Fibroblast of skin of scalp (primary cell): ENCODE measurements at places on chromosomes 4 and X.

DNA sequence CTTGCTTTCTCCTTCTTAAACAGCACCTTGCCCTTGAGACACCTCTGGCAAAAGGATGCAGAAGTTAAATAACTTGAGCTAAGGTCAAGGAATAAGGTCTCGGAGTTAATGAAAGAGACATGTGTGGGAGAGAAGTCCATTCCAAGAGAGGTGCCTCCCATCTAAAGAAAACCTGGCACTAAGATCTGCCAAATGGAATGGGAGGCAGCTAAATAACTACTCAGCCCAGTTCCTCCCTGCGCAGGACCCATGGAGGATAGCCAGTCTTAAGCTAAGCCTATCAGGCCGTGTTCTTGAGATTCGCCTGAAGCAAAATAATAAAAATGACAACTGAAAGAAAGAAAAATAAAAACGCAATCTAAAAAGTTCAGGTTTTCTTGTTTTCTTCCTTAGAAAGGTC, 20.7 kb upstream of the ELF4 start:
- DNase-seq = no peak

GRCh38 chrX:44898411-44899221, 25.6 kb downstream of the KDM6A start:
- no peak for DNase-seq

DNA sequence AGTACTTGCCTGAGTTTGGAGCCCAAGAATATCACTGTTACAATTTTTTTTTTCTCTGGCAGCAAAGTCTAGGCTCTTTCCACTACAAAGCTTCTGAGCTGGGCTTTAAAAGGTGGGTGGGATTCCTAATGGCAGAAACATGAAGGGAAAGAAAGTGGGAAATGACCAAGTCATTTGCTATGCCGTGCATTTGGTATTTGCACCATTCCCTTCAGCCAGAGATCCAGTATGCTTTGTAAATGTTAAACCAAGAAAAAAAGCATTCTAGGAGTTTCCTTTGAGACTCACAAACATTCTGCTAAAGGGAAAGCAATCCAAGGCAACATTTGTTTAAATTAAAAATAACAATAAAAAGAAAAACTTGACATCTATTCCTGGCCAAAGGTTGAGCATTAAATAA, 451.2 kb downstream of the RAB28 start:
- DNase-seq = no peak

GRCh38 chrX:46308110-46308509, 237.1 kb downstream of the ZNF674 start:
- no peak for DNase-seq

- no peak for DNase-seq
Measured at GRCh38 chrX:66046612-66047235, 6.8 kb upstream of the VSIG4 start.

DNA sequence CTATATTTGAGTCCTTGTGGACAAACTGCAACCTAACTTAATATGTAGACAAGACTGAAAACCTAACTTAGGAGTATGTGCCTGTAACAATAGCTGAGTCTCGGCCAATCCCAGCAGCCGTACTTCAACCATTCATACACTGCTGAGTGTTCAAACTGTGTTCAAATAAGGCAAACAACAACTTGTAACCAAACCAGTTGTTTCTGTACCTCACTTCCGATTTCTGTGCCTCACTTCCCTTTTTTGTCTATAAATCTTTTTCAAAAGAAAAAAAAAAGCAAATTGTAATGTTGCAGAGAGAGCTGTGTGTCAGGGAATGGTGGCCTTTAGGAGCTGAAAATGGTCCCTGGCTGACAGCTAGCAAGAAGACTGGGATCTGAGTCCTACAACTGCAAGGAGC, 46.0 kb downstream of the GEMIN8 start:
- DNase-seq = no peak

GRCh38 chrX:300334-300733, 18.3 kb downstream of the GTPBP6 start:
- no peak for DNase-seq

DNA sequence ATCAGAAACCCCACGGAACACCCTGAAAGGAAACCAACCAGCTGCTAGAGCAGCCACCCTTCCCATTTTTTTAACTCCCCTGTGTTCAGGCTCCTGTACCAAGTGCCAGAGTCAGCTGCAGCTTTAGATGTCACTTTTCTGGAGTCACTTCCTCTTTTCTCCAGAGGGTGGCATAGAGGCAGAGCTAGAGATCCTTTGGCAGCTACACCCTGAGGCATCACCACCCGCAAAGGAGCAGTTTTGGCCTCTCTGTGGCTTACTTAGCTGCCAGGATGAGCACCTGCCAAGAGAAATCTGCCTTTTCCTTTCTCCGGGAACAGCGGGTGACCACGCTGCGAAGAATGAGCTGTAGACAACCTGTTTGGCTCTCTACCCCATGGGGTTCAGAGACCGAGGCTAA, 58.0 kb upstream of the CHRDL1 start:
- peak; percentile 26 for DNase-seq

GRCh38 chr4:177728361-177729152, 286.3 kb upstream of the AGA start:
- DNase-seq = no peak
